ENCODE measurements at places on chromosomes 7 and 10. TPM values are rescaled to one million over a fixed set of nuclear protein-coding genes. Genes with fewer than 3 reads are reported as not detected.

GRCh38 chr10:70761031-70761601, 24.1 kb downstream of the TBATA start:
- H3K36me3 ChIP-seq = peaks cover 9% of the 10 kb centered on the region
- H3K4me1 ChIP-seq = peaks cover 21% of the 10 kb centered on the region
- no peak for DNase-seq
- H3K27ac ChIP-seq = no peak overlapping the region
- no peak overlapping the region for H3K4me3 ChIP-seq

GRCh38 chr7:81623251-81623855, 146.5 kb downstream of the HGF start:
- H3K4me3 ChIP-seq = no peak overlapping the region
- no peaks in the 10 kb centered on the region for H3K27me3 ChIP-seq
- H3K36me3 ChIP-seq = no peaks in the 10 kb centered on the region
- H3K27ac ChIP-seq = no peak overlapping the region
- no peak for DNase-seq
- H3K4me1 ChIP-seq = peaks cover 3% of the 10 kb centered on the region

NRP1 gene
- 100 TPM for total RNA-seq

DNA sequence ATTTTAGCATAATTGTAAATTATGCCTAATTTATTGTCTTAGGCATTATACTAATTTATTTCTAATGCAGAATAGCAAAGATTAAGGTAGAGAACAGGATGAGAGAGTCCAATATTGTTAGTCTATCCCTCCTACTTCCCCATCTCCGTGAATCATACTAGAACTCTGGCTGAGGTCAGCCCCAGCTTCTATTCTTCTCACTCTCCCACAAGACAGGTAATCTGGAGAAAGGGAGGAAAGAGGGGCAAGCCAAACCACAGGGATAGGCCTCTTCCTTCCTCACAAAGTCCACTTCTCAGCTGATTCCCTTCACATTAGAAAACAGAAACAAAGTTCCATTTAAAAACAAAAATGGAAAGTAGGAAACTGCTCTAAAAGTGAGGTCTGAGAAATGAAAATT, 117.5 kb upstream of the LAMB4 start:
- no peak for DNase-seq
- H3K36me3 ChIP-seq = no peaks in the 10 kb centered on the region
- peaks cover 5% of the 10 kb centered on the region for H3K4me1 ChIP-seq
- H3K27me3 ChIP-seq = no peaks in the 10 kb centered on the region
- H3K27ac ChIP-seq = no peak overlapping the region

- peak overlapping the region; percentile 88 for H3K4me3 ChIP-seq
- H3K27me3 ChIP-seq = peaks cover 12% of the 10 kb centered on the region
- no peaks in the 10 kb centered on the region for H3K36me3 ChIP-seq
- H3K4me1 ChIP-seq = peaks cover 34% of the 10 kb centered on the region
- DNase-seq = peak; percentile 44
Observed at GRCh38 chr10:112952282-112953173, 2.5 kb downstream of the TCF7L2 start.

DNA sequence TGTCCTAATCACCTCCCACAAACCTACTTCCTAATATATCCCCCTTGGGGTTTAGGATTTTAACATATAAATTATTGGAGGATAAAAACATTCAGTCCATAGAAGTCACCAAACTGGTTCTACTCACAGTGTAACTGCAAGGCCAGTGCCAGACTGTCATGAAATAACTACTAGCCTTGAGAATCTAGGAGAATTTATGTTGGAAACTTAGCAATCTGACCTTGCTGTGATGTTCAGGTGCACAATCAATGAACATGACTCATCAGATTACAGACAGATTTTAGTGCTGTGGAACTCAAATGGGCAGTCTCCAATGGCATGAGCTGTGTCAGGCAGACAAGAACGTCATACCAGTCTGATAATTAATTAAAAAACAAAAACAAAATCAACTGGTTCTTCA, 571.4 kb upstream of the IGFBP3 start:
- H3K4me1 ChIP-seq = no peaks in the 10 kb centered on the region
- H3K36me3 ChIP-seq = no peaks in the 10 kb centered on the region
- DNase-seq = no peak
- no peak overlapping the region for H3K27ac ChIP-seq
- no peaks in the 10 kb centered on the region for H3K27me3 ChIP-seq

LRMDA gene
- 2.1 TPM for total RNA-seq

DNA sequence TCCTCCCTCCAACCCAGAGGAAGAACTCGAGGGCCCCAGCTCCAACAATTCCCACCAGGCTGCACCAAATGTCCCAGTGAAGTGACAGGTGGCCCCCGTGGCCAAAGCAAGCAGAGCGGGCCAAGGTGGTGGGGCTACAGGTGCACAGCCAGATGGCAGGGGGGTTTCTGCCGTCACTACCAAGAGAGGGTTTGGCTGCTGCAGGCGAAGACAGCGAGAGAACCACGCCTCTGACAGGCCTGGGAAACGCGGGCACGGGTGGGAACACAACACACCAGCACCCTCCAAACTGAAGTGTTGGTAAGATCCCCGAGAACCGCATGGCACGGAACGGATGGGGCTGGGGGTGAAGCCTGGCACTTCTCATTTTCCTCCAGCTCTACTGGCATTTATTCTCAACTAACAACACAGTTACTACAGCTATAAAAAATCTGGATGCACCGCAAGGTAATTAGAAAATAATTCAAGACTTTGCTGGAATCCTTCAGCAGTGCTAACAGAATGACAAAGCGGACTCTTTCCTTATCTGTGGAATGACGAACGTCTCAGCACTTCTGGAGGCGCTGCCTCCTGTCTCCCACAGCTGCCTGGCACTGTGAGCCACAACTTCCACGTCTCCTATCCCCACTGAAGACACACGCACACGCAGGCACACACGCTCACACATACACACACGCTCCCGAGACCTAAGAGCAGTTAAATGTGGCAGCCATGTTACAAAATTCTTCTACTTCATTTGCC, 167.9 kb downstream of the TCERG1L start:
- peaks cover 6% of the 10 kb centered on the region for H3K36me3 ChIP-seq
- peaks cover 7% of the 10 kb centered on the region for H3K27me3 ChIP-seq
- peak overlapping the region; percentile 49 for H3K27ac ChIP-seq
- H3K4me3 ChIP-seq = no peak overlapping the region
- DNase-seq = no peak

DNA sequence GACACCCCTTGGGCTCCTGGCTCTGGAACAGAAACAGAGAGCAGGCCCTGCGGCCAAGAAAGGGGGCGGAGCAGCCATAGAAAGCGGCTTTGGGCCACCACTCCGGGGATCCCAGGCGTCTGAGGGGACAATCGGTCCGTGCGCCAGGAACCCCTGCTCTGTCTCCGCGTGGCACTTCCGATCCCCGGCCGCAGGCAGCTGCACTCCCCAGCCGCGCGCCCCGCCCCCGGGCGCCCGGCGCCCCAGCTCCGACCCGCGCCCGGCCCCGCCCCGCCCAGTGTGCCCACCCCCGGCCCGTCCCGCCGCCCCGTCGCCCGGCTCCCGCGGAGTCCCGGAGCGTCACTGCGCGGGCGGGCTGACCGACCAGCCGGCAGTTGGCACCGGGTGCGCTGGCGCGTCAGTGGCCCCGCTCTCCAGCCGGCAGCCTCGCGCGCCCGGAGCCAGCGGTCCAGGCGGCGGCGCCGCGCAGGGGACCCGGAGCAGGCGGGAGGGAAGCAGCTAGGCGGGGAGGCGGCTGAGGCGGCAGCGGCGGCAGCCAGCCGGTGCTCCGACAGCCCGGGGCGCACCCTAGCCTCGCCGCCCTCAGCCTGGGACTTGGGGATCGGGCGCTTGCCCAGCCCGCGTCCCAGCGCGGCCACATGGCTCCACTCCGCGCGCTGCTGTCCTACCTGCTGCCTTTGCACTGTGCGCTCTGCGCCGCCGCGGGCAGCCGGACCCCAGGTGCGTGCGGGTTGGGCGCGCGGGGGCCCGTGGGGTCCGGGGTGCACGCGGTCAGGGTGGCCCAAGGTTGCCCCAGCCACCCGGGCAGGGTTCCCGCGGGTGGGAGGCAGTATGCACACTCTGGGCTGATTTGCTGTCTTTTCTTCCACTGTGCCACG, at the start of gene ADAMTS14:
ADAMTS14 (plus strand) TSS at position 342 of the 878 bp plus-strand sequence; CDS start at position 639, 297 bp downstream.
- peak within 1 kb of the TSS; percentile 91 for H3K27ac ChIP-seq
- peaks cover 28% of the 10 kb centered on the region for H3K4me1 ChIP-seq
- H3K27me3 ChIP-seq = peaks cover 7% of the 10 kb centered on the region
- peaks cover 7% of the 10 kb centered on the region for H3K36me3 ChIP-seq
- peak within 1 kb of the TSS; percentile 84 for H3K4me3 ChIP-seq

DNA sequence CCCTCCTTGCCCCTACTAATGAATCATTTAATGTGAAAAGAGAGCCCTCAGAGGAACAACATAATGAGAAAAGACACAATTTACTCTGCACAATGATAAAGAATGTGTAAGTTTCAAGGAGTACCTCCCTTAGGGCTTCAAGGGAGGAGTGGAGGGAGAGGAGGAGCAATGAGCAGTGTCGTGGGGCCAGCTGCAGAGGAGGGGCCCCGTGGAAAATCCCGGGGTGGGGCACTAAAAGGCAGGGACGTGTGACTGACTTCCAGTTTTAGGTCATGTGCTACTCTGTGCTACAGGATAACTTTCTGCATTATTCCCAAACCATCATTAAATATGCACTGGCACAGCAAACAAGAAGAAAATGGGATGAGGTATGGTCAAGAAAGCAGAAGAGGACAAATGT, 108.1 kb downstream of the ANLN start:
- no peak for DNase-seq
- H3K4me1 ChIP-seq = peaks cover 6% of the 10 kb centered on the region
- H3K27ac ChIP-seq = no peak overlapping the region
- peaks cover 2% of the 10 kb centered on the region for H3K27me3 ChIP-seq
- H3K4me3 ChIP-seq = no peak overlapping the region

DNA sequence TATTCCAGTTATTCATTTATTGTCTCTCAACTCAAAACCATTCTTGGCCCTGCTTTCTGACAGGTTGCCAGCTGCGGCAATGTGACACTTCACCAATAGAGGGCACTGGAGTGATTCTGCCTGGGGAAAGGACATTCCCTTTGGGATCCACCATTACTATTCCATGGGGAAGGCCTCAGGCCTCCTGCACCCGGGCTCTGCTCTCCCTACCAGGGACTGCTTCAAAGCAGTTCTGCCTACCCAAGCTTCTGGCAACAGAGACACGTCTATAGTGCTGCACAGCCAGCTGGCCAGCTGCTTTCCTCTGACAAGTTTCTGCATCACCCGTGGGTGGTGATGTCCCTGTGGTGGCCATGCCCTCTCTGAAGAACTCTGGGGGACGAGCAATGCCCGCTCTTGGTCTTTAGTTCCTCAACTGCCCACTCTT, 163.8 kb downstream of the ELMO1 start:
- H3K27ac ChIP-seq = no peak overlapping the region
- H3K4me1 ChIP-seq = peaks cover 45% of the 10 kb centered on the region
- DNase-seq = peak; percentile 73
- H3K4me3 ChIP-seq = no peak overlapping the region
- no peaks in the 10 kb centered on the region for H3K36me3 ChIP-seq

GIMAP8 gene
- total RNA-seq = not detected

ZNF783 gene
- 22.9 TPM for total RNA-seq

DNA sequence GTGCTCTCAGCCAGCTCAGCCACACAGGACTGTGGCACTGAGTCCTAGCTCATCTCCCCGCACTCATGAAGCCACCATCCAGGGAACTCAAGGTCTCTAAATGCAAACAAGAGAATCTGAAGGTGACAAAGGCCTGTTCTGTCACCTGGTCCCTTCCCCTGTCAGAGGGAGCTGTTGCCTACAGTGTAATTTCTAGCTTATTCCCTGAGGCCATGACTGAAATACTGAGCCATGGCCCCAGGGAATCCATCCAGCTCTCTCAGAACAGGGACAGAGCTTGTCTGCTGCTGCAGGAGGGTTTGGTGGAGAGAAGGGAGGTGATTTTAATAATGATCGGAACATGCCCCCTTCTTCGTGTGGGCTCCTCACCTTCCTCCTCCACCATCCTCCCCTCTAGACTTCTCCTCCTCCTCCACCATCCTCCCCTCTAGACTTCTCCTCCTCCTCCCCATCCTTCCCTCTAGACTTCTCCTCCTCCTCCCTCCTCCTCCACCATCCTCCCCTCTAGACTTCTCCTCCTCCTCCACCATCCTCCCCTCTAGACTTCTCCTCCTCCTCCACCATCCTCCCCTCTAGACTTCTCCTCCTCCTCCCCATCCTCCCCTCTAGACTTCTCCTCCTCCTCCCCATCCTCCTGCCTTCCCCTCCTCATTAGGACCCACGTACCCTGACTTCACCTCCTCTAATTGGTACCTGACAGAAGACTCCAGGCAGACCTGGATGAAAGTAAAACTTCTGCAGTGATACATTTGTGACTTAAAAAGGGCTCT, 338.0 kb upstream of the MKI67 start:
- H3K27ac ChIP-seq = no peak overlapping the region
- H3K27me3 ChIP-seq = peaks cover 3% of the 10 kb centered on the region
- peaks cover 19% of the 10 kb centered on the region for H3K4me1 ChIP-seq

SEC61A2 gene
- 24.4 TPM for total RNA-seq

GRCh38 chr7:152459724-152460251, 24.0 kb upstream of the KMT2C start:
- peak; percentile 28 for DNase-seq
- H3K36me3 ChIP-seq = peaks cover 5% of the 10 kb centered on the region
- H3K27me3 ChIP-seq = peaks cover under 1% of the 10 kb centered on the region
- peaks cover 11% of the 10 kb centered on the region for H3K4me1 ChIP-seq
